NCI-H82 (cell line): ENCODE measurements at places on chromosomes 12 and 14.

- DNase-seq, result peak; percentile 70
Observed at GRCh38 chr14:42665083-42665482, 1058.4 kb downstream of the LRFN5 start.

DNA sequence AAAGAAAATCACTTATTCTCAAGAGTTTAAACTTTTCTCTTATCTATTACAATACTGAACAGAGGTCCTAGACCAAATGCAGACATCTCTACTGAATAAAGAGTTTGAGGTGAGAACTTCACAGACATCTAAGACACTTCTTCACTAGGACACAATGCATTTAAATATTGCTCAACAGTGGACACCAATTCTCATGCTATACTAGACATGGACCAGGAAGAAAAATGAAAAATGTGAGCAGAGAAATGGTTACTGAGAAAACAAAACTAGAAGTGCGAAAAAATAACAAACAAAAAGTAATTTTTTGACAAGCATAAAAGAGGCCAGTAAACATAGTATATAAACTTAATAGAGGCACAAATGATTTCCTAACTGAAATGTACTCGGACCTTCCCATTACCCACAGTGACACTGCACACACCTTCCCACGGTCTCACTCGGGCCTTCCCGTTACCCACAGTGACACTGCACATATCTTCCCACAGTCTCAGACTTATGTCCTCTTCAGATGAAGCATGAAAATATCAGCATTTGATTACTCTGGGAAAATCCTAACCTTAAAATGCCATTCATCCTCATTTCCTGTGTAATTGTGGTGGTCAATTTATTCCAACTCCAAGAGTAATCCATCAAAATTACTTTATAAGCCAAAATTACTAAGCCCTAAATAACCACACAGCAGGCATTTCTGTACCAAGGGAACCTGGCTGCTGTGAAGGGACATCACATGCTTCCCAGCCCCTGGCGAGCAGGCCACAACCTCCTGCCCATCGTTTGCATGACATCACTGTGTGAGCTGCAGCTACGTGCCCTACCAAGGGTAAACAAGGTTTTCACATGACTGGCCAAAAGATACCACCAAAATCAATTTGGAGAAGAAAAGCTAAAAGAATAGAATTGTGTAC lies 6.4 kb downstream of the SLC15A4 start:
- no peak for DNase-seq

DNA sequence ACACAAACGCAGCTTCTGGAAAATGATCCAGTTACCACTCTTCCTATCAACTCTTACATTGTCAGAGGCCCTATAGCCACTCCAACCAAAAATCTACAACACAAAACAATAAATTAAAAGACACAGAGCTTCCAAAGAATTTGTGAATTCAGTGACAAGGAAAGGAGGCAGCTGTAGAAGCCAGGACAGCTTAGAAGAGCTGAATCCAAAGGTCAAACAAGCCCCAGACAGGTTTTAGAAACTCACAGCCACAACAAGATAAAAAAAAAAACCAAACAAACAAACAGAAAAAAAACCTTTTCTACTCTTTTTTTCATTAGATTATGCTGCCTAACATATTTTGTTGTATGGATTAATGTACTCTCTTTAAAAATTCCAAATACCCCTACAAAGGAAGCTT lies 94.4 kb downstream of the KIF21A start:
- no peak for DNase-seq

DNA sequence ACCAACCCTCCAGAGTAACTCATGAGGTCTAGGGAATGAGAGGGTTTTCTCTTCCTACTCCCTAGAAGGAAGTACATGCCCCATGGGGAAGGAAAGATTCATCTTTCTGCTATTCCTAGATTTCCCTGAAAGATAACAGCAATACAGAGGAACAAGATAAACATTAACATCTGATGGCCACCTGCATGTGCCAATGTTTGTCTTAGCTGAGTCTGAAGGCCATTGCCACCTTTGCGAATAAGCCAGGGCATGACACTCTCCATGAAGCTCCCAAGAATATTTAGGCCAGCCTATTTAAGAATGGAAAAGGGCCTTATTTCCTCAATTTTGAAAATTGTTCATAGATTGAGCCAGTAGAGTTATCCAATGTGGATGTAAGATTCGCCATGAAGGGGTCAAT lies 26.0 kb downstream of the IGF1 start:
- DNase-seq, result no peak

- peak; percentile 35 for DNase-seq
Observed at GRCh38 chr12:15650399-15651128, 138.6 kb downstream of the EPS8 start.

DNA sequence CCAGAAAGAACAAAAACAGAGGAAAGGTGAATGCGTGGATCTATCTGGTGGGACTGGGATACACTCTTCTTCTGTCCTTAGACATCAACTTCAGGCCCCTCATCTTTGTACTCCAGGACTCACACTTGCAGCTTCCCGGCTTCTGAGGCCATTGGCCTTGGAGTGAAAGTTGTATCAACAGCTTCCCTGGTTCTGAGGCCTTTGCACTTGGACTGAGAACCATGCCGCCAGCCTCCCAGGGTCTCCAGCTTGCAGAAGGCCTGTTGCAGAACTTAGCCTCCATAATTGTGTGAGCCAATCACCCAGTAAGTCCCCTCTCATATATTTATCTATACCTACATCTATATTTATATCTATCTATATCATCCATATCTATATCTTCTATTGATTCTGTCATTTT lies 218.4 kb downstream of the SOX5 start:
- DNase-seq, result no peak

DNA sequence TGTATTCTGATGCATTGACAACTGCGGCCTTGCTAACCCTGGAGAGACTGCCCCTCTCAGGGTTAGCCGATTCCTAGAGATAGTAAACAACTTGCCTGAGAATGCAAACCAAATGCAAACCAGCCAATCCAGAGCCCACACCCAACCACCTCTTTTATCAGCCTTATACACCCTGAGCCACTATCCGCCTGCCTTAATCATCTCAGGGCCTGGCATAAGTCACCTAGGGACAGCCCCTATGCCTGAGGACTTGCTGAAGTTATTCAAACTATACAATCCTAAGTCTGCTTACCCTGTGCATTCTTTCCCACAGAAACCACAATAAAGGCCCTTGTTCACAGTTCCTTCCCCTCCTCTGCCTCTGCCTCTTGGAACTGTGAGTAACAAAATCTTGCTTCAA lies 177.2 kb downstream of the KCNA5 start:
- peak; percentile 8 for DNase-seq

GRCh38 chr12:109858764-109859163 lies 21.6 kb downstream of the GLTP start:
- DNase-seq, result no peak

DNA sequence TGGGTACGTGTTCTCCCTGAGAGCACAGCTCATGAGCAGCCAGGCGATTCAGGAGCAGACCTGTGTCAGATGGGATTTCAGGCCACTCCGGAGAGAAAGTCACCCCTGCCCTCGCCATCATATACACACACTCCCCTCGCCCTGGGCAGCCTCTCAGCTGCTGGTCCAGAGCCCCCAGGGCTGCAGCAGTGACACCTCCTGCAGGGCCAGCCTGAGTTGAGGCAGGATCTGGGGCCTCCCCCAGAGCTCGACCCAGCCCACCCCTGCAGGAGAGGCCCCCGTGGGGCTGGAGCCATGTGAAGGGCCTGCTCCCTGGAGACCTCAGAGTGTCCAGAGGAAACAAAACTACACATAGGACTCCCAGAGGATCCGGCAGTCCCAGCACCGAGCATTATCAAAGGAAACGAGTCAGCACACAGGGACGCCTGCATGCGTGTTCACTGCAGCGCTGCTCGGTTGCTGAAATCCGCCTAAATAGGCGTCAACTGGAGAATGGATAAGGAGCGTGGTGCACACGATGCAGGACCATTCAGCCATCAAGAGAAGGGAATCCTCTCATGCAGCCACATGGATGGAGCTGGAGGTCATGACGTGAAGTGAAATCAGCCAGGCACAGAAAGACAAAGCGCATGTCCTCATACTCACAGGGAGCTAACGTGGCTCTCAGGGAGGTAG lies 104.0 kb downstream of the TNFAIP2 start:
- no peak for DNase-seq

DNA sequence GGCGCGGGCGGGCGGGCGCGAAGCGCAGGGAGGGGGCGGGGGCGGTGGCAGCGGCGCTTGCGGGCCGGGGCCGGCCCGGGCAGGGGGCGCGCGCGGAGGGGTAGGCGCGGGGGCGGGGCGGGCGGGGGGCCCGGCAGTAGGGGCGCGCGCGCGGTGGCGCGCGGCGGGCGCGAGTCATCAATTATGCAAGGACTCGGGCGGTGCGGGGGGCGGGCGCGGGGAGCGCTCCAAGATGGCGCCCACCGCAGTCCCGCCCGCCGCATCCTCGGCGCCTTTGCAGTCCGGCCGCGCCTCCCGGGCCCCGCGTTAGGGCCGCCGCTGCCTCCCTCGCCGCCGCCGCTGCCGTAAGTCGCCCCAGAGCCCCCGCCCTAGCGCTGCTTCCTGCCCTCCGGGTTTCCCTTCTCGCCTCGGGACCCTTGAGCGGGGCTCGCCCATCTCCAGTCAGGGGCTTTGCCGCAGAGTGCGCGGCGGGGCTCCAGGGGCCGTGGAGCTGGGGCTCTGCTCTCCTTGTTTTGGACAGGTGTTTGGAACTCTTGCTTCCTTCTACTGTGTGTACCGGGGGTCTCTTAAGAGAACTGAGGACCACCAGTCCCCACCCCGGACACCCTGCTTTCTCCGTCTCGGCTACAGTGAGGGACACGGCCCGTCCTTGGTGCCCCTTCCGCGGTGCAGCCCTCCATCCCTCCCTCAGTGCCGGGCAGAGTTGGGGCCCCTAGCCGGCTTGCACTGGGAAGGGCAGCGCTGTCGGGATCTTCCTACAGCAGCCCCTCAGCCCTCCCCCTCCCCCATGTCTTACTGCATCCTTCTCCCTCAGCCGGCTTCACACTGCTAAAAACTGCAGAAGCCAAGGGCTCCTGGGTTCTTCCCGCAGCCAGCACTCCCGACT lies at the start of gene SCN8A:
Gene SCN8A, plus strand, starts transcription at position 218 of the 886 bp plus-strand sequence. CDS start 71,585 bp downstream, outside the sequence.
- peak; percentile 93 for DNase-seq

GRCh38 chr12:46609273-46609623 lies 216.5 kb downstream of the SLC38A4 start:
- no peak for DNase-seq

DNA sequence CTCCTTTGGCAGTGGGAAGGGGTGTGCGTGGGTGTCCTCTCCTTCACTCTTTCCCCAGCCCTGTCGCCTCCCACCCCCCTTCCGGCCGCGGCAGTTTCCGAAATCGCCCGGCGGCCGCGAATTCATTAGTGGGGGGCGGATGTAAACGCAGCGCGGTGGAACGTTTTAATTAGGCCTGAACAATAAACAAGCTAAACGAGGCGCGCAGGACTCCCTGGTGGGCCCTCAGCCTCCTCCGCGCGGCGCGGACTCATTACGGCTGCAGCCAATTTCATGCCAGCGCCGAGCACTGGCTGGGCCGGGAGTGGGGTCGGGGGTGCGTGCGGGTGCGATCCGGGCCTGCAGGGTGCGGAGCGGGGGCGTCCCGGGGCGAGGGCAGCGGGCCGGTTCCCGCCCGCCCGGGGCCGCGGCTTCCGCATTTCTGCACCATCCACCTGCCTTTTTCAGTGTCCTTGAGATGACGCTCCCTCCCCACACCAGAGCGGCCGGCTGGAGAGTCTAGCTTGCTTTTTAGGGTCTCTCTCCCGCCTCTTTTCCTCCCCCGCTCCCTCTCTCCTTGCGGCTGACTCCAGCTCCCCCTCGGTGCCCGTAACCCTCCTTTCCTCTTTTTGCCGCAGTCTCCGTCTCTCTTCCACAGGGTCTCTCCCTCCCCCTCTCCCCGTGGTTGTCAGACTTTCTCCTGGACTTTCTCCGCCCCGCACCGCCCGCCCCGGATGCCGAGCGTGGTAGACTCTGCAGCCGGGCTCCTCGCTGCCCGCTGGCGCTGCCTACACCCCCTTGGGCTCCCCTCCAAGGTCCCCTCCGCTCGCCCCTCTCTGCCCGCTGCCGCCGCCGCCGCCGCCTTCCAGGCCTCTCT lies at the start of gene CISTR:
Gene CISTR, minus strand, starts transcription at position 644 of the 856 bp plus-strand sequence.
- DNase-seq, result no peak

DNA sequence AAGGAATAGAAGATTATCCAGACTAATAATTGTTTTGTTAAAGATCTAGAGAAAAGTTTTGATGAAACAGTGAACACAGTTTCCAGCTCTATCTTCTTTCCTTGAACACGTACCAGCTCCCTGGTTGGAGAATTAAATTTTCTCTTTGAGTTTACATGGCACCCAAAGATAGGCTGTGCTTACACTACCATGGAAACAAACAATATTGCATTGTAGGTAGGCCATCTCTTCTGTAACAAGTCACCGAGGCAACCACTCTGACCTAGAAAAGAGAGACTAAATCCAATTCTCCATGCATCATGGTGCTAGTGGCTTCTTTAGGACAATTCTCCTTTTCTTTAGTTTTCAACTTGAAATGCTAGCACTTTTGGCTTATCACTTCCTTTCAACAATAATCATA lies 9.9 kb downstream of the BMAL2 start:
- DNase-seq, result no peak

GRCh38 chr12:31407562-31407961 lies 81.6 kb upstream of the SINHCAF start:
- no peak for DNase-seq

- DNase-seq, result no peak
Observed at GRCh38 chr14:72901361-72901760, 7.5 kb upstream of the DPF3 start.

DNA sequence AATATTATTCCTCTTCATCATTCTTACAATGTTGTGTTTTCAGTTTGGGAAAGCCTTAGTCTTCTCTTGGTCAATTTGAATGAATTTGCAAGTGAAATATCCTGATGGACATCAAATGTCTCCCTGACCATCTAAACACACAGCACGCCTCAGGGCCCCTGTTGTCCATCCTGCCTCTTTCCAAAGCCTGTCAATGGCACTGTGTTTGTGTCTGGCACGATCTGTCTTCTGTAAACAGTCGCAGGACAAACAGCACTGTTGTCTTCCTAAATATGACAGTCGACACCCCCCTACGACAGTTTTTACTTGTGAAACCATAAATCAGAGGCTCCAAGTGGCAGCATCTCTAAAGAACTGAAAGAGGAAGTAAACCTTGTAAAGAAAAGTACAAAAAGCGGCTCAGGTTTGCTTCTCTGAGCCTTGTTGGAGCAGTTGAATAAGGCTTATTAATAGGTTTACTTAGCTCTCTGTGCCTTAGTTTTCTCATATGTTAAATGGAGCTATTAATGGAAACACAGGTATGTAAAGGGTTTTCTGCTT lies 285.8 kb downstream of the NRXN3 start:
- no peak for DNase-seq

- DNase-seq, result no peak
Observed at GRCh38 chr14:99035712-99036610, 236.0 kb downstream of the BCL11B start.

DNA sequence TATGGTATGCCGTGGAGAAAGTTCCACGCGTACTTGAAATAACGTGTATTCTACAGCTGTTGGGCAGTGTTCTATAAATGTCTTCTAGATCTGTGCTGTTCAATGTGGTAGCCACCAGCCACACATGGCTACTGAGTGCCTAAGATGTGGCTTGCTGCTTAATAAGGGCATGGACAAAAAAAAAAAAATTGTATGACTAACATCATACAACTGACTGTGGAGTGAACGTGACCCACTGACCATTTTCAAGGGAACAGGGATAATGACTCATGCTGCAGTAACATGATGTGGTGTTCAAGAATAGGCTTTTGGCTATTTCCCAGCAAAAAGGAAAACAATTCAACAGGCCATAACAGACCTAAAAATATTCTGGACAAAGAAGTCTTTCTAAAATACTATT lies 13.0 kb downstream of the ATG14 start:
- DNase-seq, result no peak
